Progenitor cell of endocrine pancreas (in vitro differentiated cells): ENCODE measurements at places on chromosomes 2 and 18.

GRCh38 chr2:46258937-46259776 is 38.0 kb upstream of the EPAS1 start:
- DNase-seq: no peak

DNA sequence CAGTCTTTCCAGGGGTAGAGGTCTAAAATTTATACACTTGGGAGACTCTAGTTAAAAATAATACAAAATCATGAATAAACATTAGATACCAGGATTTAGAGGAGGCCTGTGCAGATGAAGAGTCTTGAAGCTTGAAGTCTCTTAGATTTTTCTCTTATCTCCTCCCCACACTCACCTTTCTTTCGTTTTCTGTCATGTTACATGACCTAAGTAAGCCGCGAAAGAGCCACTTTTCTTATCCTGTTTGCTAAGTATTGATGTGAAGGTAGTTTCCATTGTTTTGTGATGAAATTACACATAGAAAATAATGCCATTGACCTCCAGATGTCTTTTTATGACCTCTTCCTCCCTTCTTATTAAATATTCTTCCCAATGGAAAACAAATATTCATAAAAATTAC is 367.8 kb downstream of the LRRTM1 start:
- no peak for DNase-seq

GRCh38 chr2:61368687-61369665 is 101.9 kb downstream of the USP34 start:
- no peak for DNase-seq

GRCh38 chr2:106073678-106074406 is 120.3 kb downstream of the UXS1 start:
- DNase-seq: no peak

DNA sequence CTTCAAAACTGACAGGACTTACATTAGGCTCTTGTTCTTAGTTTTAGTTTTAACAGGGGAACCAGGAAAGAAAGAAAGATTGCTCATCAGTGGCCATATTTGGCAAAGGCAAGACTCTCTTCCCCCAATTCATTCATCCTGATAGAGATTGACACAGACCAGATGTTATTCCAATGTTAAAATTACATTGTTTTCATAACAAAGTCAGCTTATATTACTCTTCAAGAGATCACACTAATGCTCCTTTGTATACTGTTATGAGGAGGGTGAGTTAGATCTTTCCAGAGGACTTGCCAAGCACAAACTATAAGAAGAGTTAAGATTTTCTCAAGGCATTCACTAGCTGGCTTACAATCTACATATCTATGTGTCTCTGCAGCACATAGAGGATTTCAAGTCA is 252.1 kb downstream of the SLC8A1 start:
- no peak for DNase-seq

DNA sequence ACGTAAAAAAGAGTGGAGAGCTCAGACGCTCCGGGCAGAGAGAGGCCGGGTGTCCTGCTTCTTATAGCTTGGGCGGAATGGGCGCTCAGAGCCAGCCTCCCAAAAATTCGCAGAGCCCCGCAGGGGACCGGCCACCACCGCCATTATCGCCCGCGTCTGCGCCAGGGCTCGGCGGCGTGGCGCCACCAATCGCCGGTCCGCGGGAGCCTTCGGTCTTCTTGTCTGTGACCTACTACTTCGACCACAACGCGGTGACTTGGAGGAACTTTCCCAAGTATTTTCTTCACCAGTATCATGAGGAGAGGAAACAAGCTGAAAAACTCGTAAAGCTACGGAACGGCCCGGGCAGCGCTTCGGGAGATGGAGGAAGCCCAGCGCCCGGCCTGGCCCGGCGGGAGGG is 1138.1 kb upstream of the CHAC2 start:
- DNase-seq: no peak

- no peak for DNase-seq
Measured at GRCh38 chr2:20595439-20596192, 55.3 kb downstream of the HS1BP3 start.

DNA sequence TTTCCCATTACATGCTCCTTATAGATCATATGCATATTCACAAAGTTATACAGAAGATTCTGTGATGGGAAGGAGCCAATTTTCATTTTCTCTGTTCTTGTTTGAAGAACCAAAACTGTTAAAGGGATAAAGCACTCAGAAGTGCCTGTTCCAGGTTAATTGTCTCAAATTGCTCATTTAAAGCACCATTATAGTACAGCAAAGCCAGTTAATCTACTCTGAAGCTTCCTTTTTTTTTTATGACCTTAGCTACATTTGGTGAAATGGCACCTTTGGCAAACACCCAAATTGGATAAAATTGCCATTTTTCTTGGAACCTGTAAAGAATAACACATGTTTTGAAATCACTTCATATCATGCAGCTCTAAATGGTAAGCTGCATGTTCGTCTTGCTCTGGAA is 1092.3 kb downstream of the BCL11A start:
- DNase-seq: no peak

GRCh38 chr2:236136538-236136937 is 31.6 kb downstream of the GBX2 start:
- DNase-seq: no peak

- no peak for DNase-seq
Measured at GRCh38 chr18:50446629-50447028, 71.8 kb downstream of the SKA1 start.

GRCh38 chr2:74833418-74834233 is at the start of gene HK2:
TSS of gene HK2 (plus strand) at chr2:74834127. CDS start at chr2:74834581, 454 bp downstream.
- DNase-seq: peak; percentile 71

DNA sequence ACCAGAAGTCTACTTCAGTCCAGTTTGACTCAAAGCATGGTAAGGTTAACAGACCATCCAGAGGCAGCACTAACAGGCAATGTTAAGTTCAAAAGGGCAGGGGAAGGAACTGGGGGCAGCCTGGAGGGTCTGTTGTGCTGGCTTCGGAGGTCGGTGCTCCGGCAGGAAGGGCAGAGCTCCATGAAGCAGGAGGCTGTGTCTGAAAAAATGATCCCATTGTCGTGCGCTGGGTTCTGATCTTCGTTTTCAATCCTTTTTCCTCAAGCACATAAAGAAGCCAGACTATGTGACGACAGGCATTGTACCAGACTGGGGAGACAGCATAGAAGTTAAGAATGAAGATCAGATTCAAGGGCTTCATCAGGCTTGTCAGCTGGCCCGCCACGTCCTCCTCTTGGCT is 21.9 kb upstream of the DLX1 start:
- DNase-seq: no peak

DNA sequence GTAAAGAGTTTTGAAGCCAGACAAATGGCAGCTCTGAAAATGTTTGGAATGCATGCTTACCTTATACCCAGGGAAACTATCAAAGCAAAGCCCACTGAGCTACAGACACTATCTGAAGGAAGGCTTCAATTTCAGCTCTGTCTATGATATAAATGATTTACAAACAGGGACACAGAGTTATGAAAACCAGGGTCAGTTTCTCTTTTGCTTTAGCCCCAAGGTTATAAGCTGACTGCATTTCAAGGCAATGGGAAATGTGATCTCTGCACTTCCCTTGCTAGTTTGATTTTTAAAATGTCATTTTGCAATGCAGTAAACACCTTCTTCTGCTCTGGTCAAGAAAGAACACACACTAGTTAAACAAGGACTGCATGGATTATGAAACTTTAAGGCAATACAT is 65.2 kb upstream of the CCDC195 start:
- DNase-seq: no peak

DNA sequence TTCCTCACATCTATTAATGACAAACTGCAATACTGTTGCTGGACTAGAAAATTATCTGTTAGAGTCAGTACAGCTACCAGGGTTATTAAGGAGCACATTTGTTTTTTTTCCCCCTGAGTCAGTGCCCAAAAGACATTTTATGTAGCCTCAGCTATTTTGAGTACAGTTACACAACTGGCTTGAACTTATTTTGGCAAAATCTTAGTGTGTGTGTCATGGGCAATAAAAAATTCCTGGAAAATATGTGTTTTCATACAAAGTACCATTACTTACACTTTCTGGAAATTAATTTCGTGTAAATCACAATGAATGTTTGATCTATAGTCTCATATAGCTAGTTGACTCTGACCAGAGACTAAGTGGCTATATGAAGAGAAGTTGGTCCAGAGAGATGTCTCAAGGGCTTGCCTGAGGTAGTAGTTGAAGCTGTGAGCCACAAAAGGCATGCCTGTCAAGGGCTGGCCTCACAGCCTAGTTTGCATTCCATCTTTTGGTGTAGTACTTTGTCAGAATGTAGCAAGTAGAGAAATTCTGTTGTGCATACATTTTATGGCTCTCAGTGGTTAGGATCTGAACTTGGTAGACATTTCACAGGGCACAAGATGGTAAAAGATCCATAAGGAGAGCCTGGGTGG is 283.4 kb downstream of the MTX2 start:
- DNase-seq: no peak

- no peak for DNase-seq
Measured at GRCh38 chr2:14524041-14524802, 108.3 kb upstream of the LRATD1 start.

DNA sequence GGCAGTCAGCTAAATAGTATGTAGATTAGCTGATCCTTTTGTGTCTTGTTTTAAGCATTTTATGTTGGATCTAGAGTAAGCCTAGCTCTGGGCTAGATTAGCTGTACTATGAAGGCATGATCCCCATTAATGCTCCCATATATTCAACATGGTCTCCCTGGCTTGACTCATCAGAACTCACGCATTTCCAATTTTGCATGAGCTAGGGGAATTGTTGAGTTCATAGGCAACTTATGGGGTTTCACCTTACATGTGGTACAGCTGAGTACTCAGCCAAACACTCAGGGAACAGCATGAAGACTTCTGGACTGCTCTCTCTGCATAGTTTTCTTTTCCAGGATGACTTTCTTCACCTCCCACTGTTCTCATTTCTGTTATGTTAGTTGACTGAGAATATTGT is 248.2 kb downstream of the TMX3 start:
- no peak for DNase-seq

GRCh38 chr2:239582476-239582875 is 181.7 kb upstream of the HDAC4 start:
- no peak for DNase-seq

- peak; percentile 20 for DNase-seq
Measured at GRCh38 chr18:21110713-21111345, 784 bp downstream of the ROCK1 start.

- DNase-seq: no peak
Measured at GRCh38 chr2:148913492-148913891, 38.5 kb downstream of the KIF5C start.

DNA sequence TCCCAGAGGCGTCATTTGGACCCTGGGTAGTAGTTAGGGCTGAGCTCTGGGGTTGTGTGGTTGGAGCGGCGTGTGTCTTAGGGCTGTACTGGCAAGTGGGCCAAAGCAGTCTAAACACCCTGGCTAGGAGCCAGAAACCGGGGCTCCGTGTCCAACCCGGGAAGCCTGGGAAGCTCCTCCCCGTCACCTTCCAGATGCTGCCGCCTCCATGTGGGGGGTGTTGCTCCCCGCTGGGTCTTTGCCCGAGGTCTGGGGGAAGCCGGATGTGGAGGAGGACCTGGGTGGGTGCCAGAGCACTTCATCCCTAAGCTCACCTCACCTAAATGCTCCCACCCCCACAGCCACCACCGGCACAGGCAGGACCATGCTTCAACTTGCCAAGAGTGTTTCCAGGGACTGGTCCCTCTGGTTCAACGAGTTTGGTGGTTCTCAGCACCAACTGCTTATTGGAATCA is 25.4 kb downstream of the TET3 start:
- DNase-seq: no peak

DNA sequence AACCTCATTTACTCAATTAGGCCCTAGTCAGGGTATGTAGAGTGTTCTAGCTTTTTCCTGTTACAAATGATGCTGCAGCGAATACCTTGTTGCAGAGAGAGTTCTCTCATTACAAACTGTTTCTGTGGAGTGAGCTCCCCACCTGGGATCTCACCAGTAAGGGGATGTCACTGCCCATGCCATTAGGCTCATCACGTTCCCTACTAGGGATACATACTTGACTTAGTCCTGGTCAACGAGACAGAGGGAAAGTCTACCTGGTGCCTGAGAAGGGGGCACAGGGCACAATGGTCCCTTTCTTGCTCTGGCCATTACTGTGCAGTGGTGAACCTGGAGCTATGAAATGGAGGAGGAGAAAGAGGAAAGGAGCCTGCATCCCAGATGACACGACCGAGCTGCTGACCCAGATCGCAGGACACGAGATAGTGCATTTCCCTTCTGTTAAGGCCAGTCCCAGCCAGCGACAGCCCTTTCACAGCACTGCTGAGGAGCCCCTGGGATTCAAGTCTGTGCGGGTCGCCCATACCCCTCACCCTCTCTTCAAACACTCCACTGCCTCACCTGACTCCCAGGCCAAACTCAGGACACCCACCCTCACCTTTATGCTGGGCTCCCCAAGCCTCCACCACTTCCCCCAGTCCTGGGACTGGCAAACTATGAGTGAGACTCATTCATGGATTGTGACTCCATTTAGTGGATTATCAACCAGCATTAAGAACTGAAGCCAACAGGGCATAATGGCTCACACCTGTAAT is 16.0 kb downstream of the MALL start:
- no peak for DNase-seq

DNA sequence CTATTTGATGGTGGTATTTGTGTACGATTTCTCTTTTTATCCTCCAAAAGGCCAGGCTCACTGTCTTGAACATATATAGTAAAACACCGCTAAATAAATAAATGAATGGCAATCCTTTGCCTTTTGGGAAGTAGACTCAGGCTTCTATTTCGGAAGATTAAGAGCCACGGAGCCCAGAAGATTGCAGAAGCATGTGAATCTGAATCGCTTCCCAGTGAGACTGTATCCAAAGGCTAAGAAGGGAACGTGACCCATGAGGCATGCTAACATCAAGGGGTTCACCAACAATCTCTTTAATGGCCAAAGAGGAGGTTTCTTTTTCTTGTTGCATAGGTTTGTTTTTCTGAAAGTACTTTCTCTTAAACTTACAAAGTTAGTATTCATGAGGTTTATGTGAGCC is 70.0 kb upstream of the DNMT3A start:
- DNase-seq: no peak

GRCh38 chr2:28752631-28753376 is 1.2 kb downstream of the PPP1CB start:
- DNase-seq: no peak

DNA sequence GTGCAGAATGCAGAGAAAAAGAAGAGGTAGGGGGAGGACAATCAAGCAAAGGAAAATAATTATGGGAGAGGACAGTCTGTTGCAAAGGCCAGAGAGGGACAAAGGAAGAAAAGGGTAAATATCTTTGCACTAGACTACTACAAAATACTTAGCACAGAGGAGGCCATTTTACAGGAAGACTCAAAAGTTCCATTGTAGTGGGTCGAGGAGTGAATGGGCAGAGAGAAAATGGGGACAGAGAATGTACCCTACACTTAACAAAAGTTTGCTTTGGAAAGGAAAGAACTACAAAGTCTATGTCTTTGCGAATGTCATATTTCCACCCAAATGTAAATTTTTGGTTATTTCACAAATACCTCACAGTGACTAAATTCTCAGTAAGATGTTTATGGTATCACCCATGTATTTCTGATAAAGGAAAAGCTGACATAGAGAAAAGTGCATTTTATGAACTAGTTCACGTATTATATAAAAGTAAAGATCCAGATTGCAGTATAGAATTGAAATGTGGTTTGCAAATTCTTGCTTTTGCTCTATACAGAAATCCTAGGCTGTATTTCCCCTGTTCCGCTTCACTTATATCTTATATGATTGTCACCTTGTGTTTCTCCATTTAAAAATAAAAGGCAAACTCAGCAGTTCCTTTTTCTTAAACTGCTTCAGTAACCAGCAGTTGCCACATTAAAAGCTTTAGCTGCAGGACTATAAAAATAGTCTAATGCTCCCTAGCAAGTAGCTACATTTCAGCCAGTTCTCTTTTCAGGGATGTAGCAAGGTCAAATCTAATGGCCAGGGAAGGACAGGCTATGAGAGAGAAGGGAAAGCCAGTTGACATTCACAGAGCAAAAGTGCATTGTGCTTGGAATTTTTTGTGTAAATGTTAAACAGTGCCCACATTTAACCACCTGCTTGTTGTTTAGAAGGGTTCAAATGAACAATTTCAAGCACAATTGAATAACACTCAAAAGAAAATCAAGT is 79.7 kb upstream of the CYTIP start:
- DNase-seq: no peak
